DMS79 (cell line): ENCODE measurements at places on chromosomes 7 and 10.

- DNase-seq = no peak
These were observed 187.5 kb downstream of the EVX1 start for GRCh38 chr7:27430105-27430504.

DNA sequence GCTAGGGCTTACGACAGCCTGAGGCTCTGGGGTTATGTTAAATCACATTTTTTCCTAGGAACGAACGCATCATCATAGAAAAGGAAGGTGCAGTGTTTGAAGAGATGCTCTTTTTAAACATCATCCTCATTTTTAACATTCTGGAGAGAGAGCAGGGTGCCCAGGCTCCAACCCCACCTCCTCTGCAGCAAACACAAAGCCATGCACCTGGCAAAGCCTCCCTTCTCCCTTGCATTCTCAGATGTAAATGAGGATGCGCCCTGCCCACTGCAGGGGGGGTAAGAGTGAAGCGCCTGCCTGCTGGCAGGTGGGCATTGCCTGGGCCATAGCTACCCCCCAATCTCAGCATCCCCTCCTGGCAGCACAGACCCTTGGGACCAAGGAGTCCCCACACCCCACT is 92.4 kb downstream of the PTPRN2 start:
- no peak for DNase-seq

GRCh38 chr10:77163670-77164348 is 473.8 kb downstream of the KCNMA1 start:
- DNase-seq = no peak

GRCh38 chr7:94274828-94275227 is 119.9 kb upstream of the COL1A2 start:
- no peak for DNase-seq

DNA sequence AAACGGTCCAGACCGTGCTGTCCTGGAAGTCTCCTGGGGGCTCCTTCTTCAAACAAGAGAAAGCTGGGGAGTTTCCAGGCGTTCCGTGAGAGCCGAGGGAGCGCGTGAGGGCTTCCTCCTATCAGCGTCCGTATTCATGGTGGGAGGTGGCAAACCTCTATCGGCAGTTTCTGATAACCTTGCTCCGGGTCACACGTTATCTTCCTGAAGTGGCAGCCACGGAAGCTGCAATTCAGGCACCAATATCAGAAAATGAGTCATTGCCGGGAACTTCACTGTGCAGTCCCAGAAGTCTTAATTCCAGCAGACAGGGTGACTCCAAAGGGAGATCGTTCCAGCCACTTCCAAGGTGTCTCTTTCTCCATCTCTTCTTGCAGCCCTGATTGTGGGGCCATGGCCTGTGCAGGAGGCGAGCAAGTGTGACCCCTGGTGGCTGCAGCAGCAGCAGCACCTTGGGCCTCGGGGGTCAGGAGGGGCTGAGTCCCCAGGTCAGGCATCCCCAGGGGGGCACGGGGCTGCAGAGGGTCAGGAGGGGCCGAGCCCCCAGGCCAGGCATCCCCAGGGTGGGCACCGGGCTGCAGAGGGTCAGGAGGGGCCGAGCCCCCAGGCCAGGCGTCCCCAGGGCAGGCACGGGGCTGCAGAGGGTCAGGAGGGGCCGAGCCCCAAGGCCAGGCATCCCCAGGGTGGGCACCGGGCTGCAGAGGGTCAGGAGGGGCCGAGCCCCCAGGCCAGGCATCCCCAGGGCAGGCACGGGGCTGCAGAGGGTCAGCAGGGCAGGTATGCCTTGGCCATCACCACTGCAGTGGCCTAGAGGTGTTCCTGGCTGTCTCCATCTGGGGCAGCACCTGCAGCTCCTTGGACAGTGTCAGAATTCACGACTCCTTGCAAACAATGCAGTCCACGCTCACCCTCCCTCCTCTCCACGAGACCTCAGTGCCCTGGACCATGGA is 538.7 kb downstream of the DNAJB6 start:
- no peak for DNase-seq

- no peak for DNase-seq
These were observed 226.2 kb downstream of the PTPRN2 start for GRCh38 chr7:158361326-158361946.

DNA sequence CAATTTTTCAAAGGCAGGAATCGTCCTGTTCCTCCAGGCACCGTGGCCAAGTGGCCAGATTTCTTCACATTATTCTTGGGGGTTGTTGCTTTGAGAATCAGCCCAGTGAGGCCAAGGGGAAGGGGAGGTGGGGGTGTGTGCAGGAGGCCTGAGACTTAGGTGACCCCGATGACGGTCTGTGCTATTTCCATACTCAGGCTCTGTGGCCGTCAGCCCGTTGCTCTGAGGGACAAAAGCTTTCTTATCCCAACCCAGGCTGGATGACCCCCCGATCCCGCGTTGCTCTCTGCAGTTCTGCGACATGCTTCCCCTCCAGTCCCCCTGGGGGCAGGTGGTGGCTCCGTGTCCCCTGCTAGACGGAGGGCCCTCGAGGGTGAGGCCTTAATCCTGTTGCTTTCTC is 14.2 kb downstream of the DOCK1 start:
- DNase-seq = no peak

- DNase-seq = no peak
These were observed 83.3 kb upstream of the KLF6 start for GRCh38 chr10:3868271-3868664.

DNA sequence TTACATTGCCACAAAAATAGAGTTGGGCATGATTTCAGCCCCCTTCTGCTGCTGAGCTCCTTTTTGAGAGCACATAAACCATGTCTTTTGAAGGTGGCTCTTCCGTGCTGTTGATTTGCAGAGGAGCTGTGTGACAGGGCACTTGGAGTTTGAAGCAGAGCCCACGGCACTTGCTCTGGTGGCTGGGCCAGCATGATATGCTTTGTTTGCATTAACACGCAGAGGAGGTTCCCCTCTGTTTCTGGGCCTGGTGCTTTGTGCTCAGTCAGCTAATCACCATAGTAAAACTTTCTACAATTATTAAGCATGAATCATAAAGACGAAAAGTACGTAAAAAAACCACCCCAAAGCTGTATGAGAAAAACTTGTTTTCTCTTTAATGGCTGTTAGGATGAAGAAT is 40.1 kb downstream of the RBM33 start:
- DNase-seq = no peak

GRCh38 chr7:7768977-7769709 is 50.7 kb upstream of the RPA3 start:
- no peak for DNase-seq

GRCh38 chr10:77799352-77799751 is 127.2 kb downstream of the DLG5 start:
- DNase-seq = no peak

DNA sequence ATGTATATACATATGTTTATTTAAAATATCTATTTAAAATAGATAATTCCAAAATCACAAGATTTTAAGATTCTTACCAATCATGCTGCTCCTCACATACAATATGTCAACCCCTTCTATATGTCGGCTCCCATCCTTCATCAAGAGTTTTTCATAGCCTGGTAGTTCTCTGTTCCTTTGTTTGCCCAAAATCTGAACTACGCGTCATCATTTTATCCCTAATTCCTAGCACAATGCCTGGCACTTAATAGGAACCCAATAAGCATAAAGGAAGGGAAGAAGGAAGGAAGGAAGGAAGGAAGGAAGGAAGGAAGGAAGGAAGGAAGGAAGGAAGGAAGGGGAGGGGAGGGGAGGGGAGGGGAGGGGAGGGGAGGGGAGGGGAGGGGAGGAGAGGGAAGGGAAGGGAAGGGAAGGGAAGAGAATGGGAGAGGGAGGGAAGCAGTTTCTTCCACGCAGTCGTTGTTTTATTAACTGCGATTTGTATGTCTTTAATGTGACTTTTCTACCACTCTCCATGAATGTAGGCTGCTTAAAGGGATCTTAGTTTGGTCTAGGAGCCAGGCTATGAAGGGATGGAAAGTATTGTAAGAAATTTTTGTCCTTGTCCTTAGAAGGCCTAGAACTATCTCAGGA is 83.3 kb upstream of the PCGF5 start:
- DNase-seq = no peak
